Left lung (tissue), 14 donors: ENCODE measurements at places on chromosomes 12 and 14. TPM values are rescaled to one million over a fixed set of nuclear protein-coding genes. Genes with fewer than 3 reads are reported as not detected.

GRCh38 chr12:111687255-111687654 lies 1.4 kb downstream of the ACAD10 start:
- H3K27me3 ChIP-seq = no peaks in the 10 kb centered on the region
- H3K4me1 ChIP-seq = peaks cover 14% of the 10 kb centered on the region
- no peaks in the 10 kb centered on the region for H3K36me3 ChIP-seq
- H3K27ac ChIP-seq = no peak overlapping the region

GRCh38 chr14:95979339-95980042 lies 59.7 kb upstream of the C14orf132 start:
- no peaks in the 10 kb centered on the region for H3K4me1 ChIP-seq
- no peak for DNase-seq
- no peak overlapping the region for H3K27ac ChIP-seq
- no peaks in the 10 kb centered on the region for H3K27me3 ChIP-seq
- no peaks in the 10 kb centered on the region for H3K36me3 ChIP-seq

DNA sequence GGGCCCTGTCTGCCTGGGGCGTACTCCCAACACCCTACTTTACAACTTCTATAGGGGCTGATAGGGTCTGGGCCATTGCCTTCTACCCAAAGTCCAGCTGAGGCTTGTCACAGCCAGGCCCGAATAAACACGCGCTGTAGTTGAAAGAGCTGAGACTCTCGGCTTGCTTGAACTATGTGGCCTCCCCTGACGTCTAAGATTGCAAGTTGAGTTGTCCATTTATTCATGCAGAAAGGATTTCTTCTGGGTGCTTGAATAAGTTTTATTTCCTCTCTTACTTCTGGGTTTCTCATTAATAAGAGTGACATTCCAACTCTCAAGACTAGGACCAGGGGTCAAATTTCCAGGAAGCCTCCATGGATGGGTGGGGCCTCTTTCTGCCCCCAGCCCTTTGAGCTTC lies 74.4 kb upstream of the VRK1 start:
- no peaks in the 10 kb centered on the region for H3K4me1 ChIP-seq
- H3K27ac ChIP-seq = no peak overlapping the region
- no peaks in the 10 kb centered on the region for H3K36me3 ChIP-seq
- DNase-seq = no peak
- no peak overlapping the region for H3K4me3 ChIP-seq

DNA sequence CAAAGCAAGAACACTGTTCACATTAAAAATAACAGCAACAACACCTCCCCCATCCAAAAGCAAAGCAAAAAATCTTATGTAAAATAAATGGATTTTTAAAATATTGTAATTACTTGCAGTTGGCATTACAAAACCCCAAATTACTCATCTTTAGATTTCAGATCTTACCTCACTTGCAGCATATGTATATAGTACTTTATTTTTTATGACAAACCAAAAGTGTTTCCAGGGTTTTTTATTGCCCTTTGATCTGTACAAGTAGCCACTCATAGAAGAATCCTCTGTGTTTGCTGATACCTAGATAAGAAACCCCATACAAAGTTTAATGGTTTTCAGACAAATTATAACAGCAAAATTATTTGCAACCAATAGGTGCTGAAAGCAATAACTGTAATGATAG lies 12.2 kb upstream of the NR2C1 start:
- H3K36me3 ChIP-seq = no peaks in the 10 kb centered on the region
- DNase-seq = no peak
- no peak overlapping the region for H3K27ac ChIP-seq
- no peak overlapping the region for H3K4me3 ChIP-seq
- peaks cover 4% of the 10 kb centered on the region for H3K4me1 ChIP-seq

- H3K27me3 ChIP-seq = no peaks in the 10 kb centered on the region
- no peak overlapping the region for H3K4me3 ChIP-seq
- DNase-seq = no peak
Observed at GRCh38 chr12:103848917-103849491, 8.0 kb upstream of the NT5DC3 start.

DNA sequence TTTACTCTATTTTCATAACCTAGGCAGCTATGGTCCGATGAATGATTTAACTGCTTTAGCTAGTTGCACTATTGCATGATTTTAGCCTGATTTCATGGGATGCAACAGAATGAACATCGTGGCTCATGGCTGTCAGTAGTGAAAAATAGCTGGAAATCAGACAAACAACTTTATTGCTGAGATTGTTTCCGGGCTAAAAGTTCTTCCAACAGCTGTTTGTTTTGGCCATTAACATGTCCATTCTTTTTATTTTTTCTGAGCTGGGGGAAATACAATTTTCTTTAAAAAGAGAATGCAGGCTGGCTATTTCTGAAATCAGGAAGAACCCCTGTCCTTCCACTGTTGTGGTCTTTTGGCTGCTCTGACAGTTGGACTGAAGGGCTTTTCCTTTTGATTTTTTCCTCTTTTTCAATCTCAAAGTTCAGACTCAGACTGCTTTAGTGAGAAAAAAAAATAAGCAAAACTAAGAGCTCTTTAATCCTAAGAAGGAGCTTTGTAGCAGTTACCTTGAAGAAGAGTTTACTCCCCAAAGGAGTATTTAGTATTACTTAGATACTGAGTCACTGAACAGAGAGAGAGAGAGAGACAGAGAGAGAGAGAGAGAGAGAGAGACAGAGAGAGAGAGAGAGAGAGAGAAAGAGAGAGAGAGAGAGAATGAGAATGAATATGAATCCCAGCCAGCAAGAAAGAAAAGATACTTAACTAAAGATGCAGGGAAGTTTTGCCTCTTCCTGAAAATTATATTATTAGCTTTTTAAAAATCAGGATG lies at the start of gene NAV3:
TSS of gene NAV3 (plus strand) at position 312 of the 769 bp plus-strand sequence. CDS start 568 bp downstream, outside the sequence.
- no peak for DNase-seq
- H3K4me1 ChIP-seq = no peaks in the 10 kb centered on the region
- no peaks in the 10 kb centered on the region for H3K36me3 ChIP-seq
- H3K27ac ChIP-seq = no peak within 1 kb of the TSS
- H3K27me3 ChIP-seq = no peaks in the 10 kb centered on the region
- H3K4me3 ChIP-seq = no peak within 1 kb of the TSS

- H3K36me3 ChIP-seq = no peaks in the 10 kb centered on the region
- H3K27ac ChIP-seq = no peak overlapping the region
- no peak overlapping the region for H3K4me3 ChIP-seq
- H3K4me1 ChIP-seq = no peaks in the 10 kb centered on the region
Observed at GRCh38 chr12:712172-712863, 40.1 kb upstream of the WNK1 start.

DNA sequence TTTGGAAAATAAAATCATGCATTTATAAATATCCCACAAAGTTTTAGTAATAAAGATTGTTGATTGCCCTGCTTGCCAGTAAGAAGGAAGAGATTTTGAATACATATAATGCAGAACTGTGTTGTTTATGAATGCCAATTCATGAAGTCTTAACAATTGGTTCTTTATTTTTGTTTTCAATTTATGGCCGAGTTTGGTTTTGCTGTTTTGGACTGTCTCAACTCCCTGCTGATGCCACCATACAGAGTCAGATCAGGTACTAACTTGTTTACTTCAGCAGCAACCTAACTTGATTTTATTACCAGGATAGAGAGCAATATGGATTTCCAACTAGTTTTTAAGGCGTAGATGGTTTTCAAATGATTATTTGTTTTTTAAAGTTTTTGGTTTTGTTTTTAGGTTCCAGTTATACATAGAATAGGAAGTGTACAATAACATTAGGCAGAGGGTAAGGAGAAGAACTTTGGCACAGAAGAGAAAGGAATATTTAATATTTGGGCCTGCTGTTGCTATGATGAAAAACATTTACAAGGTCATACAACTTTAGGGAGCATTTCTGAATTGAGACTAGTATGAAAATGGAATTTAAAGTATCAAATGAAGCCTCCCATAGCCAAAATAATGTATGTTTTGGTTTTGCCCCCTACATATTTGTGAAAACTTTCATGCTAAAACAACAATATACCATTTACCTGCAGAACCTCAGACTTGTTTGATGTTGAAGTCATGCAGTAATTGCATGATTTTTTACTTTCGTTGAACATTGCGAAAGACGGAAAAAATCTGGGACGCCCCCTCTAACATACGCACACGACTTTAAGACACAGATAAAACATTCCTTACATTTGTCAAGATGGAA lies 904 bp upstream of the FAM177A1 start:
- H3K36me3 ChIP-seq = no peaks in the 10 kb centered on the region
- no peaks in the 10 kb centered on the region for H3K27me3 ChIP-seq
- peak overlapping the region; percentile 97 for H3K27ac ChIP-seq
- DNase-seq = peak; percentile 46

- no peaks in the 10 kb centered on the region for H3K36me3 ChIP-seq
- no peak overlapping the region for H3K27ac ChIP-seq
- no peaks in the 10 kb centered on the region for H3K27me3 ChIP-seq
- no peak overlapping the region for H3K4me3 ChIP-seq
Observed at GRCh38 chr14:60566101-60566500, 57.2 kb downstream of the SIX6 start.

- peaks cover 9% of the 10 kb centered on the region for H3K4me1 ChIP-seq
- H3K36me3 ChIP-seq = no peaks in the 10 kb centered on the region
- peaks cover 10% of the 10 kb centered on the region for H3K27me3 ChIP-seq
- no peak overlapping the region for H3K27ac ChIP-seq
Observed at GRCh38 chr12:96980991-96981414, 73.9 kb downstream of the NEDD1 start.

GRCh38 chr12:5881101-5881606 lies 63.9 kb downstream of the ANO2 start:
- no peaks in the 10 kb centered on the region for H3K27me3 ChIP-seq
- no peaks in the 10 kb centered on the region for H3K36me3 ChIP-seq
- H3K4me1 ChIP-seq = no peaks in the 10 kb centered on the region
- no peak overlapping the region for H3K4me3 ChIP-seq

- DNase-seq = no peak
- H3K4me3 ChIP-seq = no peak overlapping the region
- H3K27me3 ChIP-seq = no peaks in the 10 kb centered on the region
- peaks cover 95% of the 10 kb centered on the region for H3K4me1 ChIP-seq
- H3K36me3 ChIP-seq = no peaks in the 10 kb centered on the region
- peak overlapping the region; percentile 97 for H3K27ac ChIP-seq
Observed at GRCh38 chr14:105485739-105486162, 935 bp upstream of the CRIP1 start.

Gene FAM90A1
- 0.61 TPM for total RNA-seq

Gene PRICKLE1
- 17.4 TPM for total RNA-seq

Gene TMEM63C
- total RNA-seq = not detected
